ENCODE measurements at places on chromosomes 1 and 21.

GRCh38 chr1:162632698-162633080 lies 425 bp downstream of the DDR2 start:
- DNase-seq = no peak

GRCh38 chr1:63794939-63795378 lies 21.1 kb downstream of the ROR1 start:
- no peak for DNase-seq

DNA sequence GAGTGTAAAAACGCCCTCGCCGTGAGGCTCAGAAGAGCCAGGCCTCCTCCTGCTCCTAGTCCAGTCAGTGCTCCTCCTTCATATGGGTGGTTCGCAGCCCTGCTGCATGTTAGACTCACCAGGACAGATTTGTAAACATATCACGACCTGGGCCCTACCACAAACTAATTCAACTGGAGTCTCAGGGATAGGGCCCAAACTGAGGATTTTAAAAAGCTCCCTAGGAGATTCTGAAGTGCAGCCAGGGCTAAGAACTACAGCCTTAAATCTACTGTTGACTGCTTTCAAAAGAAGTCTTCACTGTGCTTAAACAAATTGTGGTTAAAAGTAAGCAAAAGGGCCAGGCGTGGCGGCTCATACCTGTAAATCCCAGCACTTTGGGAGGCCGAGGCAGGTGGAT lies 57.0 kb downstream of the CAMTA1 start:
- no peak for DNase-seq

- DNase-seq = no peak
These were observed 1293.9 kb downstream of the NCAM2 start for GRCh38 chr21:22292144-22292543.

DNA sequence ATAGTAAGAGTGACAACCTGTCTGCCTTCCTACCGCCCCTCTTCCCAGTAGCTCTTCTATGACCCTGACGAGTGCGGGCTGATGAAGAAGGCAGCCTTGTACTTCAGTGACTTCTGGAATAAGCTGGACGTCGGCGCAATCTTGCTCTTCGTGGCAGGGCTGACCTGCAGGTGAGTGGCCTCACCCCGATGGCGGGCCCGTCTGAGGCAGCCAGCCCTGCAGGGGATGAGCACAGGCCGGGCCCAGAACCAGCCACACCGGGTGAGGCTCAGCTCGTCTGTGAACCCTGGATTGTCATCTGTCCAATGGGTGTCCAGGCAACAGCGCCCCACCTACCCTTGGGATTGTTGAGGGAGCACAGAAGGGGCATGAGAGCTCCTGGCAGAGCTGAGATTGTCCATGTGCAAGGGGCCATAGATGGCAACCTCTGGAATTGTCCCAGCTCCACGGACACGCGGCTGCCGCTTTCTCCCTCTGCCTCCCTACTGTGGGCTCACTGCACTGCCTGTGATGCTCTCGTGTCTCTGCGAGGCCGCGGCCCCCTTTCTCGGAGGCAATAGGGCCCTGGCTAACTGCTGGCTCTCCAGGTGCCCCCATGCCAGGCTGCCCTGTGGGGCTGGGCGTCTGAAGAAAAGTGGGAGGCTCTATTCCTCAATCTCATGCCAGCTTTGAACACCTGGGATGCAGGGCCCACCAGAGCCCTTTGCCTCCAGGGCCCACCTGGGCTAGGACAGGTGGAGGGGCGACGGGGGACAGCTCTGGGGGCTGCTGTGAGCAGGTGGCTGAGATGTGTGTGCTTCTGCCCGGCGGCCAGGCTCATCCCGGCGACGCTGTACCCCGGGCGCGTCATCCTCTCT lies 50.0 kb upstream of the LRRC3 start:
- DNase-seq = no peak

- no peak for DNase-seq
These were observed 154.2 kb upstream of the L1TD1 start for GRCh38 chr1:62040450-62040849.

DNA sequence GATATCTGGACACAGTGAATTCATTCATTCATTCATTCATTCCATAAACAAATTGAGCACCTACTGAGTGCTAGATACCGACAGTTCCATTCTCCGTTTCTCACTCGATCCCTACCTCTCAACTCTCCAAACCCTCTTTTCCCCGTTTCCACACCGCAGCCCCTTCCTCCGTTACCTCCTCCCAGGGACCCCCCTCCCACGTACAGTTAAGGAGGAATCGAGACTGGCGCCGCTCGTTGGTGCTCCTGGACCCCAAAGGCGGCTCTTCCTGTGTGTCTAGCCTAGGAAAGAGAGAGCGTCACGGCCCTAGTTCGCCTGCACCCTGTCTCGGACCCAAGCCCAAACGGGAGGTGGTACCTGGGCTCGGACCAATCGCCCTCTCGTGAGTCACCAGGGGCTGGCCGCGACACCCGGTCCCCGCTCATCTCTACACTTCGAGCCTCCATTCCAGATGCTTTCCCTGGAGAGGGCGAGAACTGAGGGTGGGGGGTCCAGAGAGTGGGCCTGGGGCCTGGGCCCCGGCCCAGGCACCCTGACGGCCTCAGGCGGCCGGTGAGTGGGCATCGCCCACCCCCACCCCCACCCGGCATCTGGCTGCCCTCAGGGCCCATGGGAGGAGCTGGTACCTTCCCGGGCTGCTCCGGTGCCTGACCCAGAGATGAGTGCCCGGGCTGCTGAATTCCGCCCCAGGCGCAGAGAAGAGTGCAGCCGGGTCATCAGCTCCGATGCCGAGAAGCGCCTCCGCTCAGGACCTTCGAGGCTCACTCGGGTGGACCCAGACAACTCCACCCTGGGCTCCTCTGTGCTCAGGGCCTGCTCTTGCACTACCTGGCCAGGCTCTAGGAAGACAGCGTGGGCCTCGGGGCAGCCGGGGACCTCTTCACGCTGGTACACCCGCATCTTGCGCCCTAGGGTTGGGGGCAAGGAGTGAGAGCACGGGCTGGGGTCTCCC lies 4.9 kb downstream of the ARHGEF19 start:
- peak; percentile 44 for DNase-seq

DNA sequence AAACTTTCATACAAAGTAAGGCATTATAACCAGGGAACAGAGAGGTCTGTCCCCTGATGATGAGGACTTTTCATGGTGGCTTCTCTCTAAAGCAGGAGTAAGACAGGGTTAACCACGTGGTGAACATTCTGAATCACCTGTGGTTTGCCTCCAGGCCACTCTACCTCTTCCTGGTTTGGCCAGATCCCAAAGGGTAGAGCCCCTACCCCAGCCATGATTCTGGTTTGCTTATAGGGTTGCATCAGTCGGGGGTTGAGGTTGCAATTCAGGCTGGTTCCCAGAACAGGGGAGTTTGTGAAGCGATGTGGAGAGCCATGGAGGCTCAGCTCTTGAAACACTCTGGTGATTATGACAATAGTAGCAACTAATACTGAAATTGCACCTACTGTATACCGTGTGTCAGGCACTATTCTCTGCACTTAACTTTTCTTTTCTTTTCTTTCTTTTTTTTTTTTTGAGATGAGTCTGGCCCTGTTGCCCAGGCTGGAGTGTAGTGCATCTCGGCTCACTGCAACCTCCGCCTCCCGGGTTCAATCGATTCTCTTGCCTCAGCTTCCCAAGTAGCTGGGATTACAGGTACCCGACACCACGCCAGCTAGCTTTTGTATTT lies 8.3 kb downstream of the CNR2 start:
- DNase-seq = no peak

- DNase-seq = no peak
These were observed 94.7 kb downstream of the LIPI start for GRCh38 chr21:14116080-14116481.

- no peak for DNase-seq
These were observed 52.5 kb downstream of the NFASC start for GRCh38 chr1:204923201-204923600.

- DNase-seq = no peak
These were observed 17.9 kb upstream of the FMOD start for GRCh38 chr1:203368624-203369451.

GRCh38 chr1:119974013-119974412 lies 77.7 kb upstream of the ADAM30 start:
- no peak for DNase-seq

GRCh38 chr21:33244779-33245105 lies 15.0 kb downstream of the IFNAR2 start:
- DNase-seq = no peak

DNA sequence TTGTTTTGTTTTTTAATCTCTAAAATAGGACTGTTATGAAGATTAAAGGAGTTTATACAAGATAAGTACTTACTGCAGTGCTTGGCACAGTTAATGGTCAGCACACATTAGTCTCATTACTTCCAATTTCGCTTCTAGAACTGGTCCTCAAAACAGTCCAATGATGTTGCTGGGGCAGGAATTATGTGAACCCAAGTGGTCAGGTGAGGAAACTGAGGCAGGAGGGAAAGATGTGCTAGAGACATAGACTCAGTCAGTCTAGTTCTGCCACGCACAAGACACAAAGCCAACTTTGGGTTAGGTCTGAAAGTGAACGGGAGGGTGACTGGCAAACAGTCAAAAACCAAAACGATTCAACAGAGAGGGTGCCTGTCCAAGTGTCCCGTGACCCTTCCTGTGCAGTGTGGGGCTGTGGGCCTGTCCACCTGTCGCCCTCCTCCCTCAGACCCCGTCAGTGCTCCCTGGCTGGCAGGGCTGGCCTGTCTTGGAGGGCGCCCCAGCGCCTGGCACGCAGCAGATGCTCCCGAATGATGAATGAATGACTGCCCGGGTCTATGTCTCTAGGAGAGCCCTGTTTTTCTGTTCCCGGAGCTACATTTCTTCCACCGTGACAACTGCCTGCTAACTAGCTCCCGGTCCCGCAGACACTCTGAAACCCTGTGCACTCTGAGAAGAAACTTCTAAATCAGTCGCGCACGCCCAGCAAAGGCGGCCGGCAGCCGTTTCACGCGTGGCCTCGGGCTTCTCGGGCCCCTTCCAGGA lies 2.4 kb downstream of the LRP8 start:
- no peak for DNase-seq

DNA sequence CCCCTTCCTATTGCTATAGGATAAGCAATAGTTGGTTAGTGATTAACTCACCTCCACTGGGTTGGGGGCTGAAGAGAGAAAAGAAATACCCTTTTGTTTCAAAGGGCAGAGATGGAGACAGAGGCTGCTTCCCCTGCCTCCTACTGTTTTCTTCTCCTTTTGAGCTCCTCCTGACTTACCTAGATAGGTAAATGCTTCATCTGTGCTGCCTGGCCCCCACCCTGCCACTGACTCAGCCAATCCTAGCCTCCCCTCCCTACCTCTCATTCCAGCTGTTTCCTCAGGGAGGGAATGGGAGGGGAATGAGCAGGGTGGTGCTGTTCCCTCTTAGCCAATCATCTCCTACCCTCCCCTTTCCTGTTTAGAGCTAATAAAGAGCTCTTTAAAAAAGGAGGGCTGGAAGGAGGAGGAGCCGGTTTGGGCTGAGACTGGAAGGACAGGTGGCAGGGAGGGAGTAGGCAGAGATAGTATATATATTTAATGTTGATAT lies at the start of gene C1orf116:
Gene C1orf116, minus strand, starts transcription at position 229 of the 490 bp plus-strand sequence. CDS start 5,158 bp downstream, outside the sequence.
- no peak for DNase-seq

- DNase-seq = no peak
These were observed 11.0 kb downstream of the TNN start for GRCh38 chr1:175078629-175079028.

DNA sequence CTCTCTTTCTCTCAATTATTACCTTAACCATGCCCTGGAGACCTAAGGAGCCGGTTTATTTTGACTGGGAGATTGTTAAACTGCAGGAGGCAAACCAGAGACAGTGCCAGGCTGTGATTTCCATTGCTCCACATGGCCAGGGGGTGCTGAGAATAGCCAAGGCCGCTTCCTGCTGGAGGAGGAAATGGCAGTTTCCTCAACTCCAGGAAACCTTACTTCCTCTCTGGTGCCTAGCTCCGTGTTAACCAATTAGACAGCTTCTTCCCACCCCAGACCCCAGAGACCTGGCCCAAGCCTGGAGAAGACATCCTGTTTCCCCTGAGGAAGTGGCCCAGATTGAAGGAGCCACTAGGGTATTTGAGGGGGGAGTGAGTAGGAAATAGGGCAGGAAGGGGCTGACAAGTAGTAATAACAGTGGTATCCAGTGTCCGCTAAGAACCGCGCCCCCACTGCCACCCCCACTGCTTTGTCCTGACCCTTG lies 161.2 kb downstream of the PLPP3 start:
- no peak for DNase-seq

GRCh38 chr1:170261669-170262068 lies 115.9 kb downstream of the NTMT2 start:
- peak; percentile 80 for DNase-seq

- DNase-seq = no peak
These were observed 1.4 kb downstream of the GUK1 start for GRCh38 chr1:228141226-228142044.

GRCh38 chr1:50418600-50419109 lies 4.6 kb downstream of the DMRTA2 start:
- no peak for DNase-seq

DNA sequence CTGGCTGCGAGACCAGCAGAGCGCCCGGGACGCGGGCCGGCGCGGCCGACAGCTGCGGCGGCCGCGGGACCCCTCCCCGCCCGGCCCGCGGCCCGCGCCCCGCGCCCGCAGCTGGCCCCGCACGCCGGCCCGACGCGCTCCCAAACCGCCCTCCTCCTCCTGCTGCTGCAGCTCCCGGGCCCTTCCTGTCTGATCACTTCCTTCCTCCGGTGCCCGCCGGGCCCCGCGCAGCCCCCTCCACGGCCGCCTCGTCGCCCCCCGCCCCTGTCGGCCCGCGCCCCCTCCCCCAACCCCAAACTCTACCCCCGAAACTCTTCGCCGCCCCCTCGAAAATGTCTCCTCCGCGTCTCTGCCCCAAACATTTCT lies 594 bp downstream of the LUZP1 start:
- DNase-seq = peak; percentile 34

DNA sequence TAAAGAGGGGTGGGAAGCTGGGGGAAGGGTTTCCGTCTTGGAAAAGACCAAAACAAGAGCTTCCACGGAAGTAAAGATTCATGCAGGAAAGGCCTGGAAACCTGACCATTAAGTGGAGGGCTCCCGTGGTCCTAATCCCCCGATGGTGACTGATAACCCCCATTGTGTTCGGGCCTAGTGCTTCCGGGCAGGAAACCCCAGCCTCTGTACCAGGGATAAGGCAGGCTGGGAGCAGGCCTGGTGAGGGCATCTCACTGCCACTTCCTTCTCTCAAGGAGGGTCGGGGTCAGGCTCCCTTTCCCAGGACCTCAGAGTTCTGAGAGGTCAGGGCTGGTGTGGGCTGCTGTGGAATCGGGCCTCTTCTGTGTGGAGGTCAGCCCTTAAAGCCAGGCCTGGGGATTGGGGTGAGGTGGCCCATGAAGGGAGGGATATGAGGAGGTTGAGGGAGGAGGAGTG lies 136.9 kb downstream of the CDC7 start:
- DNase-seq = no peak

DNA sequence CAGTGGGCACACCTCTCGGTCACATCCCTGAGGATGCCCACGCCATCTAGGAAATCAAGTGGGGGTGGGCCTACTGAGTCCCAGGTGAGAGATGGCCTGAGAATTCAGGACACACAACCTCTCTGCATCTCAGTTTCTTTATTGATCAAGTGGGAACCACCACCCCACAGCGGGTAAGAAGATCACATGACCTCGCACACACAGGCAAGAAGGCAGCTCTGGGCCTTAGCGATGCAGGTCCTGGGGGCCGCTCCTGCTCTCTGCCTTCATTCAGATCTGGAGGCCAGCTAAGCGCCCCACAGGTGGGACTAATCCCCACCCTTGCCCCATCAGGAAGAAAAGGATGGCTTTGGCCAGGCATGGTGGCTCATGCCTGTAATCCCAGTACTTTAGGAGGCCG lies 63.2 kb downstream of the PGBD5 start:
- no peak for DNase-seq

GRCh38 chr1:44820328-44821239 lies 12.3 kb downstream of the BTBD19 start:
- DNase-seq = no peak

GRCh38 chr21:41407541-41408460 lies 18.2 kb upstream of the MX1 start:
- DNase-seq = no peak

Data from NCI-H2227 treated with DMSO at 0.1 percent for 48 hours (cell line).